ENCODE measurements at places on chromosomes 1 and 21.

- no peak for DNase-seq
Measured at GRCh38 chr1:2350911-2351655, 40.3 kb downstream of the MORN1 start.

DNA sequence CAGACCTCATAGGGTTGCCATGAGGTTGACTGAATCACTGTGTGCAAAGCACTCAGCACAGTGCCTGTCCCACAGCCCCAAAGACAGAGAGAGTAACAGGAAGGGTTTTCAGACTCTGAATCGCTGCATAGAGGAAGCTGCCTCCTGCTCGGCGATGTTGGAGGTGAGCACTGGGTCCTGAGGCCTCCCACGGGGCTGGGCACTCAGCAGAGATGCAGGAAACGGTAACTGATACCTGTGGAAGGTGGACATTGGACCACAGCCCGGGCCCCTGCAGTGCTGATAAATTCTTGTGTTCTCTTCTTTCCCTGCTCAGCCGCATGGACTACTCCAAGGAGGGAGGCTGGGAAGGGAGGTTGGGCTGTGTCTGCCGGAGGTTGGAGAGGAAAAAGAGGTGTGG, 389.7 kb downstream of the PTPRU start:
- DNase-seq: no peak

DNA sequence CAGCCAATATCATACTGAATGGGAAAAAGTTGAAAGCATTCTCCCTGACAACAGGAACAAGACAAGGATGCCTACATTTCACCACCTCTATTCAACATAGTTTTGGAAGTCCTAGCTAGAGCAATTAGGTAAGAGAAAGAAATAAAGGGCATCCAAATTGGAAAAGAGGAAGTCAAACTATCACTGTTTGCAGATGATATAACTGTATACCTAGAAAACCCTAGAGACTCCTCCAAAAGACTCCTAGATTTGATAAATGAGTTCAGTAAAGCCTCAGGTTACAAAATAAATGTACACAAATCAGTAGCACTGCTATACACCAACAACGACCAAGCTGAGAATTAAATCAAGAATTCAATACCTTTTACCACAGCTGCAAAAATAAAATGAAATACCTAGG, 171.3 kb upstream of the HP1BP3 start:
- DNase-seq: no peak

- no peak for DNase-seq
Measured at GRCh38 chr1:100734676-100735075, 15.1 kb downstream of the VCAM1 start.

DNA sequence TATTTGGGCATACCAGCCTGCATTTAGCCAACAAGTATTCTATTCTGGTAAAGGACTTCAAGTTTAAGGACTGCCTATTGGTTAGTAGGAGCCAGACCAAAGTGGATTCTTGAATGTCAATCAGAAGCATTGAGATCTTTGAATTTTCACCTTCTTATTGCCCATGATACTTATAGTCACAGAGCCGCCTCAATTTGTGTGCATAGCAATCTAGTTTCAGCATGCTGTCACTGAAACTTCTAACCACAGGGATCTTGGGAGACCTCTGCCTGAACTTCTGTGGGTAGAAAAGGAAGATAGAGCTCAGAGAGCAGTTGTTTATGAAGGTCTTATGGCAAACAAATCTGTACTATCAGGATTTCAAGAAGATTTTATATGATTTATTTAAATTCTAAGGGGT, 501.4 kb upstream of the USP24 start:
- DNase-seq: no peak

- DNase-seq: no peak
Measured at GRCh38 chr1:44464361-44464760, 59.3 kb downstream of the RNF220 start.

DNA sequence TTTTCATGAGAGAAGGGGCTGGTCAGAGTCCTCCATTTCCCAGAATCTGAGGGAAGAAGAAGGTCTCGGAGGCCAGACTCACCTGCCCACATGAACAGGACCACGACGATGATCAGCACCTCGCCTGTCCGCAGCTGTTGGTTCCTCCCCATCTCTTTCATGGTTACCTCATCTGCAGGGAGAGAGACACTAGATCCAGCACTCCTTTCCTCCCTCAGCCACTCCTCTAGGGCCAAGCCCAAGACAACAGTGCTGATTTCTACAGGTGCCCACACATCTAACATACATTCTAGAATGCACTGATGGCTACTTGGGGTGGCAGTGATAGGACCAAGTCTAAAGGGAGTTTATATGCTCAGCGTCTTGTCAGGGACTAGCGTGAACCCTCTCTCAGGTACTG, 3.0 kb downstream of the FNDC5 start:
- DNase-seq: no peak
